Left cardiac atrium (tissue), 4 donors: ENCODE measurements at places on chromosomes 1 and 21. TPM values are rescaled to one million over a fixed set of nuclear protein-coding genes. Genes with fewer than 3 reads are reported as not detected.

The IQCC gene
- 0.97 TPM for total RNA-seq

The SLC16A1 gene
- 80.0 TPM for total RNA-seq

The SPRR4 gene
- total RNA-seq = not detected

The GCSAML gene
- 0.59 TPM for total RNA-seq

The MAN1C1 gene
- total RNA-seq = 14.8 TPM

The MTARC1 gene
- total RNA-seq = 33.3 TPM

The EPRS1 gene
- total RNA-seq = 63.0 TPM

The CCDC30 gene
- total RNA-seq = 1.4 TPM

The COL11A1 gene
- total RNA-seq = not detected
